ENCODE measurements at places on chromosomes 11 and 22.

DNA sequence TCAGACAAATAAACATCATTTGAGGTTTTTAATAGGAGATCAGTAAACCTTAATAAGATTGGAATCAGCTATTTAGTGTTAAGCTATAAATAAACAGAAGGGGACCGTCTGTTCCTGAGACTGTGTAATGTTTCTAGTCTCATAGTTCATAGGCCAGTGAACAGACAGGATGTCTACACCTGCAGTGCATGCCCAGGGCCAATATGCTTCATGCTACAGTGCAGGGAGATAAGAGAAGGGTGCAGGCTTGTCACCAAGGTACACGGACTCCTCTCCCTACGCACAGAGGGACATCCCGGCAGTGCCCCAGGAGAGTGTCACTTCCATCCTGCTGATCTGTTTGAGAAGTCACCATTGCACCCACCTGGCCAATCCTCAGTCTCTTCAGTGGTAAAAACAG is 148.6 kb downstream of the OPCML start:
- DNase-seq: no peak

DNA sequence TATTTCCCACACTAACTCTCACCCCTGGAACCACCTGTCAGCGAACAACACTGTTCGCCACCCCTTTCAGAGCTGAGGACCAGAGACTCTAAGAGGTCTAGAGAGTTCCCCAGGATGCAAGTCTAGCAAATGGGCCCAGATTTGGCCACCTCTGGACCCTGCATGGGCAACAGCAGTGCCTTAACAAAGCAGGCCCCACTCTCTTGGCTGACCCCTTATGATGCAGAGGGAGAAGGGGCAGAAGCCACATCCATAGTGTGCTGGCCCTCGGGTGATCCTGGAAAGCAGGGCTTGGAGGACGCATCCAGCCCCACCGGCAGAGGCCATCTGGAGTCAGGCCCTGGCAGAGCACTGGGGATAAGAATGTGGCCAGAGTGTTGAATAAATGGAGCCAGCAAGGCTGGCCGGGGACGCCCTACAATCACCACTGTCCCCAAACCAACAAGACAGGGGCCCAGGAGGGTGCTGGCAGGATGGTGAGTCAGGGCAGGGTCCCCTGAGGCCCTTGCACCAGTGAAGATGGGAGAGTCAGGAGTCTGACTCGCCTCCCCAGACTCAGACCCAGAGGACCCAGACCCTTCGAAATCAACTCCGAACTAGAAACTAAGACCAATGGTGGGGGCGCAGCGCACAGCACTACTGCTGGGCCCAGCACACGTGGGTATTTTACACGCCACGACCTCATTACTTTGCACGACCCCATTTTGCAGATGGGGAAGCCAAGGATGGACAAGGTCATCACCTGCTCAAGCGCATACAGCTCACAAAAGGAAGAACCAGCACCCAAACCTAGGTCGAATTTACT is 6.5 kb downstream of the CSNK1E start:
- no peak for DNase-seq

DNA sequence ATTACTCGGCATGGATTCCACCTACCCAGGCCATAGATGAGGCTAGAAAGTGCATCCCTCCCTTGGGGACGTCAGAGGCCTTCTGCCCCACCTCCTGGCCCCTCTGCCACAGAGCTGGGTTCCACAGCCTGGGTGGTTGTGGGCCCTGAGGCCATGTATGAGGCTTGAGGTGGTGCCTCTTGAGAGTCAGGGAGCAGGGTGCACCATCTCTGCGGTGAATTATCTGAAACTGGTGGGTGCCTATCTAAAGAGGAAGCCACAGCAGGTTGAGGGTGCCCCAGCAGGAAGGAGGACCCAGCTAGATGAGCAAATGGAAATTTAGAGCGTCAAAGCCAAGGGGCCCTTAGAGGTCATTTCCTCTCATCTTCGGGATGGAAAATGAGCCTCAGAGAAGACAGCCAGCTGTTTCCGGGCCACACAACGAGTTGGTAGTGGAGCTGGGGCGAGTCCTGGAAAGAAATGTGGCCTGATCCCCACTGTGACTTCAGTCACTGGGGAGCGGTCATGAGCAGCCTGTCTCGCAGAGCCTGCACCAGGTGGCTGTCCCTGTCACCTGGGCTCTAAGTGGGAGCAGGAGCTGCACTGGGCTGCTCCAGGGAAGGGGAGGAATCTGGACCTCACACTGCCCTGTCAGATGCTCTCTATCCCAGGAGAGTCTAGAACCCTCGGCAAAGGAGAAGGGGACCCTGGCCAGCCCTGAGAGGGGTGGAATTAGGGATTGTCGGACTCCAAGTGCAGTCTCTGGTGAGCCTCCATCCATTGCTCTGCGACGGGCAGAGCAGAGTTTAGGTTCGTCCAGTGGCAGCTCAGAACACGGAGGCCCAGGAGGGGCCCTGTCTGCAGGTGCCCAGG is 7.3 kb downstream of the ADORA2A start:
- peak; percentile 20 for DNase-seq

- no peak for DNase-seq
Observed at GRCh38 chr11:133887692-133888332, 42.5 kb upstream of the SPATA19 start.

DNA sequence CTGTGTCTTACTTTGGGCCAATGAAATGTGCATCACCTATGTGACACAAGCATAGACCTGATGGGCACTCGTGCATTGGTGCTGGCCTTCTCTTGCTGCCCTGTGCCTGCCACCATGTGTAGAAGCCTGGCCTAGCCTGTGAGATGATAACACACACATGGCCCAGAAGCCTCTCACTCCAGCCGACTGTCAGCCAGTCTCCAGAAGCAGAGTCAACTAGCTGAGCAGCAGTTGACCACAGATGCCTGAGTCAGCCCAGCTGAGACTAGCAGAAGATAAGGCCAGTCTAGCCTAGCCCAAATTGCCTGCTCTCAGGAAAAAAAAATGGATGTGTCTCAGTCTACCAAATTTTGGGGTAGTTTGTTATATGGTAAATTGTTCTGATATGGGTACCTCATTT is 46.2 kb downstream of the CSNK2A3 start:
- no peak for DNase-seq

DNA sequence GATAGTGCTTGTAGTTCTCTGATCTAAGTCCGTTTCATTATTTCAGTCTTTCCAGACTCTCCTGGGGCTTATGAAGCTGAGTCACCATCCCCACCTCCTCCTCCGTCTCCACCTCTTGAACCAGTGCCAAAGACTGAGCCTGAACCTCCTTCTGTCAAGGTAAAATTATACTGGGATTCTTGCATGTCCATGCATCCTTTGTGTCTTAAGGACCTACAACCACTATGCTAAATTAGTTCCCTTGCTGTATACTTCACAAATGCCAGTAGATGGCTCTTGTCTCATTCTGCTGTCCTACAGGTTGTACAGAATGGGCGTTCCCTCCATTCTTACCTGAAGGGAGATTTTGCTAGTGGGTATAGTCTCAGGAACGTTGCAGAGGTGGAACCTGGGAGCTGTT is 42.2 kb downstream of the POLD3 start:
- peak; percentile 71 for DNase-seq

DNA sequence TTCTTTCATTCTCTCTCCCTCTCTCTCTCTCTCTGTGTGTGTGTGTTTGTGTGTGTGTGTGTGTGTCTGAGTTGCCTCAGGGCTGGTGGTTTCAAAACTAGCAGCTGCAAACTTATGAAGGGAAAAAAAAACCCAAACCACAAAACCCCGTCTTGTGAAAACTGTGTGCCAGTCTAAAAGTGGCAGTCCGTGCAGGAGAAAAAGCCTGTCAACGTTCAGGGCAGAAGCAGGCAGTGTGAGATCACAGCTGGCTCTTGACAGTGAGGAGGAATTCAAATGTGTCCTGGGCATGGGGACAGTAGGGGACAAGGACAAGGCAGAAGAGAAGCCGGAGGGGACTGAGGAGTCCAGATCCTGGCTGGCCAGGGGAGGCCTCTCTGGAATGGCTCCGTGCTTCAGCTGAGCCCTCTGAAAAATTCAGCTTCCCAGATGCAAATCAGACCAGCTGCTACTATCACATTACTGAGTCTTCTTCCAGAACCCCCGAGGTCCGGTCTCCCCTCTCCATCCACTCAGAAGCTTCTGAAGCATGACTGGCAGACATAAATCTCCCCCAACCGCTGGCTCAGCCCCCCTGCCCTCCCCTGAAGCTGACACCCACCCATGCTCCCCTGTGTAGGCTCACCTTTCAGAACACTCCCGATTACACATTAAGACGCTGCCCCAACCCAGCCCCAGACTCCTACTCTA is 31.9 kb downstream of the FLI1 start:
- peak; percentile 27 for DNase-seq

- no peak for DNase-seq
Observed at GRCh38 chr11:32485733-32486132, 50.4 kb upstream of the WT1 start.

GRCh38 chr11:79193663-79194310 is 247.0 kb downstream of the TENM4 start:
- DNase-seq: no peak

GRCh38 chr11:24820541-24820940 is 323.7 kb downstream of the LUZP2 start:
- peak; percentile 2 for DNase-seq

- DNase-seq: peak; percentile 54
Observed at GRCh38 chr11:95699631-95700470, 89.7 kb downstream of the FAM76B start.

- no peak for DNase-seq
Observed at GRCh38 chr11:75262436-75262835, 21.9 kb downstream of the TPBGL start.
